ENCODE measurements at places on chromosomes 3 and 15. TPM values are rescaled to one million over a fixed set of nuclear protein-coding genes. Genes with fewer than 3 reads are reported as not detected.
A peak's percentile ranks its signal among the peaks of the same experiment; 100 is the strongest.

EPHB3 gene
- total RNA-seq = 0.60 TPM

ADIPOQ gene
- total RNA-seq = not detected

MOBP gene
- total RNA-seq = not detected

DNA sequence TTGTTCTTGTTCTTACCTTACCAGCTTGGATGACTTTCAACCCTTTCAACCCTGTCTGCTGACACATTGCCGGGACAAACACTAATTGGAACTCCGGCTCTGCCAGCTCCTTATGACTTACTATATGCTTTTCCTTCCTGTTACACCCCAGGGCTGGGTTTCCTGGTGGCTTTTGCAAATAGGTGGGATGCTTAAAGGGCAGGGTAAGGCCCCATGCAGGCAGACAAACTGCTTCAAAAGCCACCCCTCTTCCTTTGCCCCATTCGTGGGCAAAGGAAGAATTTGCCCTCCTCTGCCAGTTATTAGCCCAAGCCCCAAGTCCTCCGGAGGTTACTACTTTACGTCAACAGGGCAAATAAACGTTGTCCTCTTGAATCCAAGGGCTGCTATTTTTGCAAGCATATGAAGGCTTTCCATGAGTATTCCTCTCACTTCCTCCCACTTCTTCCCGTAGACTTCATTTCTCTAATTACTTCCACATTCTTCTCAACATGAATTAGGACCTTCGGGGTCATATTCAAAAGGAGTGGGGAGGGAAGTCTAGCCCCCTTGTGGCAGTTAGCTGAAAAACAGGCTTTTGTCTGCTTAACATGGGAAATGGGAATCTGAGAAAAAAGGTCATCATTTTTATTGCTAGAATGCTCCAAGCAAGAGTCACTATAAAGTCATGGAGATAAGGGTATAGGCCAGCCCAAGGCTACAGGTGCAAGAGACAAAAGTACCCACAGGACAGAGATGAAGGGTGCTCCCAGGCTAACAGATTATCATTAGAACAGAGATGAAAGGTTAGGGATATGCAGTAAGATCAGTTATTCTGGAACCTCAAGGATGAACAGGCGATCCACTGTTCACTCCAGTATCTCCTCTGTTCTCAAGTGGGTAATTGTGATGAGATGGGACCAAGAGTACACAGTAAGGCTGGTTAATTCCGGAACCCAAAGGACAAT lies 56.3 kb upstream of the FSTL1 start:
- DNase-seq = peak; percentile 63

DNA sequence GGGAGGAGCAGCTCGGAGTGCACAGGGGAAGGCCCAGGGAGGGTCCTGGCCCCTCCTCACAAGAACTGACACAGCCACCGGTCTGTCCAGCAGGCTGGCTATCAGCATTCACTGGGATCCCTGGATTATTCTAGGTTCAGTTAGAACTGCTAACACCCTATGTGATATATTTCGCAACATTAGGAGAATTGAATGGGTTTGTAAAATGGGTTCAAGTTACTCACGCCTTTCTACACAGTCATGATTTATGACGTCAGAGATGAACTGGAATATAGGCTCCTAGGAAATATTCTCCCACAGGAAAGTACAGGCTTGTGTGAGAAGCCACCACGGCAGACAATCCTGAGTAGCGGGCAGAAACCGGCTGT lies 969 bp upstream of the BSN start:
- no peak for DNase-seq

GRCh38 chr3:162337630-162338029 lies 841.0 kb downstream of the OTOL1 start:
- no peak for DNase-seq

- DNase-seq = no peak
Observed at GRCh38 chr15:49232236-49232806, 62.3 kb downstream of the GALK2 start.

- no peak for DNase-seq
Observed at GRCh38 chr3:133469140-133469731, 69.4 kb downstream of the BFSP2 start.

GRCh38 chr15:65259367-65259797 lies 27.3 kb downstream of the PARP16 start:
- DNase-seq = no peak

- DNase-seq = no peak
Observed at GRCh38 chr3:143552851-143553250, 295.4 kb downstream of the SLC9A9 start.

- DNase-seq = no peak
Observed at GRCh38 chr15:33839540-33839939, 128.8 kb upstream of the CHRM5 start.

DNA sequence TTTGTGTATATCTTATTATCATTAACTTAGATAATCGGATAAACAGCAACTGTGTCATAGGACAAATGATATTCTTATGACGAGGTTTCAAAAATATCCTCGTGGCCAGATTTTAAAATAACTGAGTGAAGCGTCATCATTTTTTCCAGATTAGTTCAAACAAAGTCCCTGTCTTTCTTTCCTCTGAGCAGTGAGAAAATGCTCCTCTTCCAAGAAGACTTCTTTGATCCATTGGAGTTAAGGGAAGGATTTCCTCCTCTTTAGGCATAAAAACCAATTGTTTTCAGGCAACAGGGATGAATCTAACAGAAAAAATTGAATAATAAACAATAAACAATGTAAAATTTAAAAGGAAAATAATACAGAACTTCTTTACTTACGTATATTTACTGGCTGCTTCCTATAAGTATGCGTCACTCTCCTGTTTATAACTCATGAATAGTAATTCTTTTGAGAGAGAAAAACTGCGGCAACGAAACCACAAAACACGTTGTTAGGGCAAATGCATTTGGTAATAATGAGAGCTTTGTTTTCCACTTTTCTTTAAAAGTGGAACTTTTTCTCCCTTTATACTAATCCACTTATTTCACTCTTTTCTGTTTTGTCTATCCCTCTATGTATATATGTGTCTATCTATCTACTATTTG lies 419.4 kb upstream of the ONECUT1 start:
- DNase-seq = no peak

GRCh38 chr15:99440029-99440428 lies 125.8 kb upstream of the MEF2A start:
- DNase-seq = no peak

- no peak for DNase-seq
Observed at GRCh38 chr15:94247789-94248638, 16.7 kb downstream of the MCTP2 start.

GRCh38 chr3:178056868-178057267 lies 479.4 kb upstream of the KCNMB2 start:
- DNase-seq = no peak

DNA sequence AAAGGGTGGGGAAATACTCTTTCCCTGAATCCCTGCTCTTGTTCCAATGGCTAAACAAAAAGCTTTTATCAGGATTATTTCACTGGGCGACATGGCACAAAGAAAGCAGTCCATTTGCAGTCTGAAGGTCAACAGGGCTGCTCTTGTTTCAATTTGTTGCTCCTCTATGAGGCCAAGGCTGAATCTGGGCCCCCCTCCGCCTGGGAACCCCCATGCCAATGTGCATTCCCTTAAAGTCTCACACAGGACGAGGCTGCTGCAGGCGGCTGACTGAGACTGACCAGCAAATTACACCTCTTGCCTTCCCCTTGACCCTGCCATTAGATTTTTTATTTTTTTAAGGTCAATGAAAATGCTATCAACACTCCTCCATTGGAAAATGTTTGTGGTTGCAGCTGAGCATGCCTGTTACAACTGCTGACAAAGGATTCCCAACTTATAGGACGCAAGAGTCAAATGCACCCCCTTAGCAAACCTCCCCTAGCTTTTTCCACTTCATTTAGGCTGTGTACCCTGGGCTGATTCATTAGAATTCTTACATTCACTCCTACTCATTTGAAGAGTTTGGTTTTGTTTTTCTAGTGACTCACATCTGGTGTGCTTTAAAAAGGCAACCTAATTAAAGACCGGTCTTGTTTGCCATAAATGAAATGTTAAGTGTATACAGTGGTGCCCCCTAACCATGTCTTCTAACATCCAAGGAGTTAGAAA lies 60.8 kb upstream of the ARHGEF3 start:
- peak; percentile 26 for DNase-seq

Measured in lung microvascular endothelial cell (primary cell).